ENCODE measurements at places on chromosomes 12 and 14. TPM values are rescaled to one million over a fixed set of nuclear protein-coding genes. Genes with fewer than 3 reads are reported as not detected.

PAX9 gene
- under 0.01 TPM for total RNA-seq

LIN52 gene
- 4.0 TPM for total RNA-seq

- no peak for DNase-seq
These were observed 38.4 kb downstream of the TMEM132C start for GRCh38 chr12:128305336-128305892.

- no peak for DNase-seq
These were observed 7.9 kb upstream of the SLC10A1 start for GRCh38 chr14:69804902-69805301.

GRCh38 chr14:32070282-32070681 is 6.8 kb upstream of the ARHGAP5 start:
- DNase-seq = no peak

DNA sequence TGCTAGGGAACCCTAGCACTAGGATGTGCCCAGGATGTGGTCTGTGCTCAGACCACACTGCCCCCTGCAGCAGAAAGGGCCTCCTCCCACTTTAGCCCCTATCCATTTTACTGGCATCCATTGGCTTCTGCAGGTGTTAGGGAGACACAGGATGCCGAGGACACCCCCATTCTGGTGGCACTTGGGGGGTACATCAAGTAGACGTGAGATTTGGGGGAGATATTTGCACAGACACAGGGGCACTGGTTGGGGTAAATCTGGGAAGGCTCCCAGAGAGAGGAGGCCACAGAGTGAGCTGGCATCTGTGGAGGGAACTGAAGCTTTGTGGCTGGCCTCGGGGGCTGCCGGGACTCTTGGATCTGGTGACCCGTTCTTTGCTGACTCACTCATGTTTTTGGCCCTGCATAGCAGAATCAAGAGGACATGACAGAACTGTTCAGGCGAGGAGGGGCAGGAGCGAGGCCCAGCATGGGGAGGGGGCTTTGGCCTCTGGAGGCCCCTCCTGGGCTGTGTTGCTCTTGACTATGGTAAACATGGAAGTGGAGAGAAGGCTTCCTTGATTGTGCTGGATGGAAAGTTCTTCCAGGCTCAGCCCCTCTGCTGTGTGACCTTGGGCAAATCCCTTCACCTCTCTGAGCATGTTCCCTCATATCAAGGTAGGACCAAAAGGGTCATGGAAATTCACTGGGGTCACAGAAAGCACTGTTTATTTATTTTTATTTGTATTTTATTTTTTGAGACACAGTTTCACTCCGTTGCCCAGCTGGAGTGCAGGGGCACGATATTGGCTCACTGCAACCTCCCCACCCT is 1.8 kb downstream of the PLBD2 start:
- no peak for DNase-seq

- no peak for DNase-seq
These were observed 19.6 kb downstream of the LGMN start for GRCh38 chr14:92728759-92729364.

DNA sequence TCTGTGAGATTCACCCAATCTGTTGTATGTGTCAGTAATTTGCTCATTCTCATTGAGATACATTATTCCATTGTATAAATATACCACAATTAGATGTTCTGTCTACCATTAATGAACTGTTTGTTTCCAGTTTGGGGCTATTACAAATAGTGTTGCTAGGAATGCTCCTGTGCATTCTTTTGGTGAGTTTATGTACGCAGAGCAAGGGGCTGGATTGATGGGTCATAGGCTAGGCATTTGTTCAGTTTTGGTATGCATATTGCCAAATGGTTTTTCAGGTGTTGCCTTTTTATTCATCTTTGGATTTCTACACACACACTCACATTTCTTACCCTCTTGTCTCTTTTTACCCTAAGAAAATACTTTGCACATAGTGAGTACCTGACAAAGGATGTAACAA is 93.4 kb downstream of the GPATCH2L start:
- no peak for DNase-seq

- no peak for DNase-seq
These were observed 274.7 kb downstream of the EGLN3 start for GRCh38 chr14:33676135-33676566.

Data from hematopoietic multipotent progenitor cell (in vitro differentiated cells).